Activated CD4-positive, alpha-beta T cell treated with anti-CD3 and anti-CD28 coated beads, Interleukin-2, amount 50 U/mL, for 1 hour (primary cell): ENCODE measurements at places on chromosomes 7 and 10.

- peak; percentile 69 for DNase-seq
Measured at GRCh38 chr10:103193107-103193819, at the start of gene NT5C2. Gene NT5C2, minus strand, starts transcription at chr10:103193272. Its CDS starts 18,314 bp downstream, at chr10:103174958.

- no peak for DNase-seq
Measured at GRCh38 chr7:46099076-46099475, 178.0 kb upstream of the IGFBP3 start.

GRCh38 chr10:34116681-34117271, 698.3 kb downstream of the PARD3 start:
- DNase-seq, result no peak

GRCh38 chr10:68175949-68176348, 56.0 kb downstream of the ATOH7 start:
- no peak for DNase-seq

DNA sequence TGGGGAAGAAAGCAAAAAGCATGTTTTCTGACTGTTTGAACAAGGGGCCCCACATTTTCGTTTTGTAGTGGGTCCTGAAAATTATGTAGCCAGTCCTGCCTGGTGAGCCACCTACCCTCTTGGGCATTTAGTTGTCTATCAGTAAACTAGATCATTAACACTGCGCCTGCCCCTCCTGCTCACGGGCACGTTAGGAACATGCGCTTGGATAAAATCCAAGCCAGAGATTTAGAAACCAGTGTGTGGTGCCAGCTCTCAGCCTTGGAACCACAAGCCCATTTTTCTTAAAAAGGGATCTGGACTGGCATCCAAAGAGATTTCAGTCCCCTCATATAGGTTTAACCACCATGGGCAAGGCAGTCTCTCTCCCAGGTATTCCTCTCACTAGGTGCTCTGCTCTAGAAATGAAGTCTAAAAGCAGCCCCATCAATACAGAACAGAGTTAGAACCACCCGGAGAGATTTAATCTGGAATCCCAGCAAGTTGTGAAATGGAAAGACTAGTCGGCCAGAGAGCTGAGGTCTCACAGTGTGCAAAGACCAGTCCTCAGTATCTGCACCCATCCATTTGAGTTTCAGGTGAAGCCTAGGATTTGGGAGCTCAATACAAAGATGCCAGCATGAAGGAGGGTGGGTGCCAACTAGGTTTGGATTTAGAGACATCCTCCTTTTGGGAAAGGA, 123.9 kb upstream of the TCF7L2 start:
- no peak for DNase-seq

- no peak for DNase-seq
Measured at GRCh38 chr10:4024027-4024426, 239.0 kb upstream of the KLF6 start.

DNA sequence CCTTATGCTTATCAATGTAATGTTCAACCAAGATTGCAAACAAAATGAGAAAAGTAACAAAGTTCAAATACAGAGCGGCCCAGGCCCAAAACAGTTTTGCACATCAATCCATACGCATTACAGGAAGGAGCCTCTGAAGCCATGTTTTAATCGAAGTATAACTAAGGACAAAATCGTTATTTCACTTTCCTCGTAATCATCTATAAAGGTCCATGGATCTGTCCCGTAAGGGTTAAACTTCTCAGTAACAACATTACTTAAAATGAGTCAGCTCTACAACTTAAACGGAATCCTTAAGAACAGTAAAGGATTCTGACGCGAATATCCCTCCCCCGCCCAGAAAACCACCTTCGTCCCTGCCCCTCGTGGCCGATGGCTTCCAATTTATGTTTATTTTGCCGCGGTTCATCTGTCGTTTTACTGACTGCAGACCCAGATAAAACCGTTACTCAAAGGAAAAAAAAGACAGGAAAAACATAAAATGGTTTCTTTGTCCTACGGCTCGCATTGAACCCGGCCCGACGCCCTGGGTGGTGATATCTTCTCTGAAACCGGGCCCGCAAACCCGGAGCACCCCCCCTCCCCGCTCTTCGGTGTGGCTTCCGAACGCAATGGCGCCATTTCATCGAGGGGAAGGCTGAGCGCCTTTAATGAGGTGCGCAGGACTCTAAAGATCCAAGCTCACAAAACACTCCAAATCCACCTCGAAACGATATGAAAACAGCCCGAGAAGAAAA, 1.1 kb downstream of the HNRNPA2B1 start:
- DNase-seq, result peak; percentile 64

- DNase-seq, result no peak
Measured at GRCh38 chr10:32123021-32123420, 66.8 kb upstream of the KIF5B start.

DNA sequence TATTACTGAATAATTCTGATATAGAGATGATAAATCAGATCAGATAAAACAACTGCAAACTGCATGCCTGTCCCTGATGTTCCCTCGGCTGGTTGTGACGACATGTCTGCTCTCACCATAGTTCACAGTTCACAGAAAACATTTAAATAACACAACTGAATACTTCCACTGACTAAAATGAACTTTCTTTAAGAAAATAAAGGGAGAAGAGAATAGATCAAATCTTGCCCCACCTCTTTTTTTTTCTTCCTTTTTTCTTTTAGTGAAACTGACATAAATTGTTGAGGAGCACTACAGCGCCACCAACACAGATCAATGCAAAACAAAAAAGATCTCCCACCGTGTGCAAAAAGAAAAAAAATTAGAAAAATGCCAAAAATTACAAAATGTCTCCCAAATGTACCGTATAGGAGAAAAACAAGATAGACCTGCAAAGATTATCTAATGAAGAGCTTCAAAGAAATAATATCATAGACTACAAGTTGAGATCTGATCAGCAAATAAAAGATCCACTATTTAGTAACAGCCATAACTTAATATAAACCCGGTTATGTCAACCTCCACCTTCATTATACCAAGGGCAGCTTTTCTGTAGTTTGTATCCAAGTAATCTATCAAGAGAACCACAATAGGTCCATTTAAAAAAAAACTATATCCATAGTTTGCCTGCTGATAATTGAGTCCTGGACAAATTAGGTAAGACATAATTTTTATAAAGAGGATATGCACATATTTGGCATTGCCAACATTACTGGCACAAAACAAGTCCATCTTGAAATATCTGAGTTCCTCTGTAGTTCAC, 30.7 kb upstream of the EPC1 start:
- peak; percentile 34 for DNase-seq

GRCh38 chr10:70479165-70479581, 606 bp downstream of the PALD1 start:
- DNase-seq, result no peak

DNA sequence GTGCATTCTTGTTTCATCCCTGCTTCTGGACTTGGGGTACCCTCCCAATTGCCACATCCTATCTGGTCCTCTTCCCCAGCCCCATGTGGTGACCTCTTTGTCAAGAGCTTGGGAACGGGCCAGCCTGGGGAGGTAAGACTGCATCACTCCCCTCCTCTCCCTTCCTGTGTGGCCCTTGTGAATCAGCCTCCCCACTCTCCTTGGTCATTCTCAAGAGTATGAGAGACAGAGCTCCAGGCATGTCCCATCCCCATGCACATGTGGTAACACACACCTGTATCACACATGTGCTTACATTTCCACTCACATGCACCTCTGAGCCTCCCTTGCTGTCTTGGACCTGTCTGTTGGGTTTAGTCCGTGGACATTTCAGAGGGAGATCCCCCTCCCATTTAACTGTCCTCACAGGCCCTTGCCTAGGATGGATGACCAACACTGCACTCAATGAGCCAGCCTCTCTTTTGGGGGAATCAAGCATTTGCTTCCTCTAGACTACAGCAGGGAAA, 2.6 kb downstream of the MRPL43 start:
- DNase-seq, result no peak

DNA sequence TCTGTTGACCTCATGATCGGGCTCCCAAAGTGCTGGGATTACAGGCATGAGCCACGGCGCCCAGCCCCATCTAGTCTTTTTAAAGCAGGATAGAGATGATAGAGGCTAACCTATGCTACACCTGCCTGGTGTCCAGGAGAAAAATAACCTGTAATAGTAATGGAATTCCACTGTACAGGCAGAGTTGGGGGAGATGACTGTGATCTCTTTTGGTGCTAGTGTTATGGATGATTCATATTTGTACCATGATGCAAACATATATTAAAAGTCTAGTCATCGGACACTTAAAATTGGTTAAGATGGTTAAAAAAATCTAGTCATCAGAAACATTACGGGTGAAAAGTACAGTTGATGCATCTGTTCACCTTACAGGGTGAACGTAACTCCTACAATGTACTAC, 6.1 kb upstream of the SAR1A start:
- DNase-seq, result no peak

- no peak for DNase-seq
Measured at GRCh38 chr7:41491308-41491707, 211.6 kb downstream of the INHBA start.

DNA sequence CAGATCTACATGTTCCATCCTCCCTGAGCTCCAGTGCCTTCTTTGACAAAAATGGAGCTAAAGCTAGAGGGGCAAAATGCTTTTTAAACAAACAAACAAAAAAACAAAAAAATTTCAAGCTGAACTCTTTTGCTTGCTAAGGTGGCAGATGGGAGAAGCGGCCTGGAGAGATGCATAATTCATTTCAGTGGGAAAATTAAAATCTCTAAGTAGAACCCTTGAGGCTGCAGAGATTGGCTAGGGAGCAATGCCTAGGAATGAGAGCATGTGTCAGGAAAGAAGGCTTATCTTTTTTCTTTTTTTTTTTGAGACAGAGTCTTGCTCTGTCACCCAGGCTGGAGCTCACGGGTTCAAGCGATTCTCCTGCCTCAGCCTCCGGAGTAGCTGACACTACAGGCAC, 46.4 kb upstream of the SAMD8 start:
- DNase-seq, result no peak

DNA sequence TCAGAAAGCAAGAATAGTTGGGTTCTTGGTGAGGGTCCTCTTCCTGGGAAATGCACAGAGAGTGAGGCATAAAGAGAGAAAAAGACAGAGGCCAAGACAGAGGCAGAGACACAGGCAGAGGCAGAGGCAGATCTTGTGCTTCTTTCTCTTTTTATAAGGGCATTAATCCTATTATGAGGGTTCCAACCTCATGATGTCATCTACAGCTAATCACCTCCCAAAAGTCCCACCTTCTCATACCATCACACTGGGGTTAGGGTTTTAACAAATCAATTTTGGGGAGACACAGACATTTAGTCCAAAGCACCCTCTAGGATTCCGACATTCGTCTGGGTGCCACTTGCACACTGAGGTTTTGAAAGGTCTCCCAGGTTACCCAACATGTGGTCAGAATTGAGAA, 17.8 kb downstream of the KCNK18 start:
- no peak for DNase-seq

DNA sequence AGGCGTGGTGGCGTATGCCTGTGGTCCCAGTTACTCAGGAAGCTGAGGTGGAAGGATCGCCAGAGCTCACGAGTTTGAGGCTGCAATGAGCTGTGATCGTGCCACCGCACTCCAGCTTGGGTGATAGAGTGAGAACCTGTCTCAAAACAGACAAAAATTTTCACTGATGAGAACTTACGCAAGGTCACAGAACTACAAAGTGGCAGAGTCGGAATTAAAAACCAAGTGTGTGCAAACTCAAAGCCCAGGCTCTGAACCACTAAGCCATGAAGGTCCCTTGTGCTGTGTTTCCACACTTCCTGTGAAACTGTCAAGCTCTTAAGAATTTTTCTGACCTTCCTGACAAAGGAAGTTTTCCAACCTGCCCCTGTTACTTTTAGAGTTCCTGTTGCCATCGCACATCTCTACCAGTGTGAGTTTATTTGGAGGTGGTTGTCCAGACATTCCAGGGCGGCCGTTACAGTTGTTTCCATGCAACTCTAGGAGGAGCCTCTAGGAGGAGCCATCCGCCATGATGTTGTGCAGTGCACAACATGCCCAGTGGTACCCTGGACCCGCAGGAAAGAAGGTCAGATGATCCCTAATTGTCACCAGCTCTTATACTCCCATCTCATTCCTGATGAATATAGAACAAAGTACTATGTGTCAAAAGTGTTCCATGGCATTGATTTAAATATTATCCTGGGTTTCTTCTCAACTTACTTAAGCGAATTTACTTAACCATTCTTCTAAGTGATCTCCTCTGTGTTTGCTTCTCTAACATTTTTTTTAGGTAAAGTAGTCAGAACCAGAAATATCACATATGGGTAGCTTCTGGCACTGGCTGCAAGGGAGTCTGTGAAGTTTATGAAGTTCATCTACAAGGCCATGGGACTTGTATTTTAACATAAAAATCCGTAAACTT, 49.0 kb upstream of the LYZL1 start:
- DNase-seq, result no peak

DNA sequence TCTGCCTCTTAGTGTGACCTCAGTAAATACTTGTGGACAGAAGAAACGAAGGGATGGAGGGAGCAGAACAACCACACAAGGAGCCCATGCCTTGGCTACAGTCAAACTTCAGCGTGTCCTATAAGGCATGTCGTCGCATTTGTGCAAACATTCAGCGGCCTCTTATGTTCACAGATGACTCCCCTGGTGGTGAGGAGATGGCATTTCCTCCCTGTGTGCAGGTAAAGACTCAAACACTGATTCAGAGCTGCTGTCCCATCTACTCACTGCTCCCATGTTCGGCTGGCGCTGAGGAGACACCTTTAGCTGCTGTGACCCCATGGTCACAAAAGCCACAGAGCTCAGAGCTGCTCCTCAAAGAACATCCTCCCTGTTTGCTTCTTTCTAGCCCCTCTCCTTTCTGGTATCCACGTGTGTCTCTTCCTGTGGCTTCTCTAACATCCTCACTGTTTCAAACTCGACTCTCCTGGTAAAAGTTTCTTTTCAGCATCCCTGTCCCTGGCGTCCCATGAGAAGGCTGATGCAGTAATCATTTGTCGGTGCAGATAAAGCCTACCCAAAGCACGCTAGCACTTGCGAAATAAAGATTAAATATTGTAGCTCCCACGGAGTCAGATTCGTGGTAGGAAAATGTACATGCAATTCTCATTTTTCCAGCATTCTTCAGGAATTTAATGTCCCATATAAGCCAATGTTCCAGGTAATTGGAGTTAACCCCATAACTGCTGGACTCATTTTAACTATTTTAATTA, 124.9 kb upstream of the NEBL start:
- DNase-seq, result no peak

DNA sequence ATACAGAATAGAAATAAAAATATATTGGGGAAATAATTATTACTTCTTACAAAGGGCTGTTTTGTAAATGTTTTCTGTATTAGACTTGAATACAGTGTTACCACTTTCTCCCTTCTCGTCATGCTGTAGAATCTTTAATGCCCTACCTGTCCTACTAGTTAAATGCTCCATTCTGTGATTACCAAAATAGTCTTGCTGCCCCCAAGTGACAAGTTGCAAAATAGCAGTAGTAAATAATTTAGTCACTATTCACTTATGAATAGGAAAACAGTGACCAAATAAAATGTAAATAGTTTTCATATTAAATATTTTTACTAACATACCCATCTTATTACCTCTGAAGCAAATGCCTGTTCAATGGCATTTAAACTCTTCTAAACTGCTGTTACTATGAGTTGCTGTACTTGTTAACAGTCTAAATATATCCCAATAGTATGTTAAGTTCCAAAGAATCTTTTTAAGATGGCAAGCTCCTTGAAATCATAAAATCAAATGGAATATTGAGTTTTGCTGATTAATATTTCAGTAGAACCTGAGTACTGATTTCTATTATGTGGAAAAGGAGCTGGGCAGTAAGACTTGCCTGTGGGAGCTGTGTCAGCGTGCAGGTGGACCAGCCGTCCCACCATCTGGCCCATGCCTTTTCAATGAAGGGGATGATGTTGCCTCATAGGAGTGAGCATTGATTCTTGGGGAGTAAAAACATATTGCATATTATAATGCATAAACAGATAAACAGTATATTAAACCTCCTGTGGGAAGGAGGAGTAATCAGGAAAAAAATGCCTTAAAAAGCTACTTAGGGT, 18.1 kb upstream of the OIT3 start:
- DNase-seq, result no peak

GRCh38 chr7:157273208-157274093, 63.4 kb upstream of the DNAJB6 start:
- peak; percentile 60 for DNase-seq
